RPMI7951 (cell line): ENCODE measurements at places on chromosomes 16 and 17.
A peak's percentile ranks its signal among the peaks of the same experiment; 100 is the strongest.

GRCh38 chr16:48555597-48556242 is 54.3 kb downstream of the N4BP1 start:
- no peak for DNase-seq

GRCh38 chr16:11536104-11536866 is 50.4 kb downstream of the LITAF start:
- no peak for DNase-seq

DNA sequence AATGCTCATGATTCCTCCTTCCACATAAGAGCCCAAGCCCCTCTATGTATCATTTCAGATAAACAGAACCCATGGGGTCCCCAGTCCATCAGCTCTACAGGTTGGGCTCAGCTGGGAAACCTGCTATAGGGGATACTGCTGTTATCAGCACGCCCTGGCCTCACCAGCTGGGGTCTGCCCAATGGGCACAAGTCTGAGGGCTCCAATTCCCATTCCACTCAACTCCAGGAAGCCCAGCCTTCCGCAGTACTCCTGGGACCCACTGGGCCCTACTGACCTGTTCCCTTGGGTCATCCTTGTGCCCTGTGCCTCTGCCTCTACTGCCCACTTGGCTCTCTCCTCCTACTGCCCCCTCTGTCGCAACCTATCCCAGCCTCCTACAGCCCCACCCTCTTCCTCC is 16.2 kb upstream of the XYLT2 start:
- no peak for DNase-seq

GRCh38 chr16:7074715-7075114 is 257.9 kb upstream of the RBFOX1 start:
- no peak for DNase-seq

DNA sequence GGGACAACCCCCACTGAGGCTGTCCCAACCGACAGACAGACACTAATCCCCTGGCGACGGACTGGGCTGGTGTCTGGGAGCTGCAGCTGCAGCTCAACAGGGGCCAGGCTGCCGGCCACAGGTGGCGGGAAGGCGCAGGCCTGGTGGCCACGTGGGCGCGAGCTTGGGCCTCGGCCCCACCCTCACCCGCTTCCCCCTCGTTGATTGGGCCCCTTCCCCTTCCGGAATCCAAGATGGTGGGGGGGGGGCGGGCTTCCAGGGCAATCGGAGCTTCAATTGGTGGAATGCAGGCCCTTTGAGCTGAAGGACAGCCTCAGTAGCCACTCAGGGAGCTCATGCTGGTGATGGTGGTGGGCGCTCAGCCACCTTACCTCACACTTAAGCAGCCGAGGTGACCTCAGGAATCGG is 8.7 kb upstream of the TBX4 start:
- DNase-seq, result no peak

DNA sequence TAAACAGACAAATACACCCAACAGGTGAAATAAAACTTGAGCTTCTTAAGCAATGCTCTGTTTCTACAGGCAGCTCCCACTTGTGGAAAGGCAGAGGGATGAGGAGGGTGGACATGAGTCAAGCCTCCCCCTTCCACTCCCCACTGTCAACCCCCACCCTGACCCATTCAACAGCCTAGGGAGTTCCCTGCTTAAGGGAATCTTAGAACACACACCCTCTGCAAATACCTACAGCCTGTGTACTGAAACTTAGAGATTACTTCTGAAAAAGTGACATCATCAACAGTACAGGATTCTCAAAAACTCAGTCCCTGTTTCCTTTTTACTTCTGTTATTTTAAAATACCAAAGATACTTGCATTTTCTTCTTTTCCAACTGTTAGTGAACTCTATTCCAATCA is 345.4 kb downstream of the SOX9 start:
- peak; percentile 80 for DNase-seq

- peak; percentile 92 for DNase-seq
Observed at GRCh38 chr17:30433514-30433913, 43.7 kb upstream of the GOSR1 start.

DNA sequence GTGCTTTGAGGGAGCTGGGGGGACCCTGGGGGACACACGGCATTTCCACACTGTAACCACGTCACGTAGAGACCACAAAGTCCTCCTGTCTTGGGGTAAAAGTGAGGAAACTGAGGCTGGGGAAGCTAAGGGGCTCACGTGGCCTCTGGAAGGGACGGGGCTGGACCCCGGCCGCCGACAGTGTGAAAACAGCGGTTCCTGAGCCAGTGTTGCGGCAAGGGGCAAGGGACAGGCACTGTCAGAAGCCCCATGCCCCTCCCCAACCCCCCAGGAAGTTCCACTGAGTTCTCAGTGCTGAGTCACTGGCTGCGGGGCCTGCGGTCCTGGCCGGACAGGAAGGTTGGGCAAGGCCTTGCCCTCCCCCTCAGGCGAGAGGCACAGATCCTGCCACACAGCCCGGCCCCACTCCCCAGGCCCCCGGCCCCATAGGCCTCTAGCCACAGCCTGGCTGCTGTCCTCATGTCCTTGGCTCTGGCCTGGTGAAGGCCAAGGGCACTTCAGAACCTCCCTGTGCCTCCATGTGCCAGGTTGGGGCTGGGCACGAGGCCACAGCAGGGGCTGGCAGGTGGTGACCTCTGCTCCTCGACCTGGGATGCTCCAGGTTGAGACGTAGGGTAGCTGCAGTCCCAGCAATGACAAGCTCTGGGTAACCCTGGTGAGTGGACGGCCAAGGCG is 5.0 kb upstream of the CCDC57 start:
- DNase-seq, result peak; percentile 96

GRCh38 chr16:67613808-67614207 is 31.1 kb upstream of the CARMIL2 start:
- no peak for DNase-seq

DNA sequence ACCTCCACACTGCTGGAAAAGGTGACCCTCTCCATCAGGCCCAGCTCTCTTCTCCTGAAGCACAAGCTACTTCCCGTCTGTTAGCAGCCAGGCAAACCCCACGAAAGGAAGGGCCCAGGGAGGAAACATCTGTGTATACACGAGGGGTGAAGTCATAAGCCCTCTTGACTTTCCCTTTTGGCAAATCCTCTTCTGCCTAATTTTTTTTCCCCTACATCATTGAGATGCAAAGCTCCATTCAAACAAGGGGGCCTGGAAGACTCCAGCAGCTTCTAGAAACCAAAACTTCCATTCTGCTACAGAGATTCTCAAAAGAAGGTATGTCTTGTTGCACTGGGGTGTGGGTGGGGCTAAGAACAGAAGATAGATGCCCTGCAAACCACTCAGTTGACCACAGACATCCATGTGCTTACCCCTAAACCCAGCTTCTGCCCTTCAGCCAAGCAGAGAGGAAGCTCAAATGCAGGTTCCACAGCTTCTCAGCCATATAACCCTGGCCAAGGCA is 145.6 kb upstream of the RCVRN start:
- peak; percentile 50 for DNase-seq

DNA sequence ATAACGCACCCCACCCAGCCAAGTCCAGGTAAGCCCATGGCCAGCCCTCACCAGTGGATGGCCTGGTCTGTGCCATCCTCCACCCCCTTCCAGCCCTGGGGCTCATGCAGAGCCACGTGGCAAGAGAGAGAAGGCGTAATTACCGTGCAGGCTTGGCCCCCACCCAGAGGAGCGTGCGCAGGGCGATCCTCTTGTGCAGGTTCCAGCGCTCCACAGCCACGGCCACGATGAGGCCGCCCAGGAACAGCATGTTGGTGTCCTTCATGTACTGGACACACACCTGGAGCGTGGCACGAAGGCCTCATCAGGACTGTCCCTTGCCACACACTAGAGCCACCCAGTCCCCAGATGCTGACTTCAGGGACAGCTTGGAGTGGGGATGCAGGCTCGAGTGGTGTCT is 6.7 kb downstream of the SLC13A5 start:
- DNase-seq, result no peak

DNA sequence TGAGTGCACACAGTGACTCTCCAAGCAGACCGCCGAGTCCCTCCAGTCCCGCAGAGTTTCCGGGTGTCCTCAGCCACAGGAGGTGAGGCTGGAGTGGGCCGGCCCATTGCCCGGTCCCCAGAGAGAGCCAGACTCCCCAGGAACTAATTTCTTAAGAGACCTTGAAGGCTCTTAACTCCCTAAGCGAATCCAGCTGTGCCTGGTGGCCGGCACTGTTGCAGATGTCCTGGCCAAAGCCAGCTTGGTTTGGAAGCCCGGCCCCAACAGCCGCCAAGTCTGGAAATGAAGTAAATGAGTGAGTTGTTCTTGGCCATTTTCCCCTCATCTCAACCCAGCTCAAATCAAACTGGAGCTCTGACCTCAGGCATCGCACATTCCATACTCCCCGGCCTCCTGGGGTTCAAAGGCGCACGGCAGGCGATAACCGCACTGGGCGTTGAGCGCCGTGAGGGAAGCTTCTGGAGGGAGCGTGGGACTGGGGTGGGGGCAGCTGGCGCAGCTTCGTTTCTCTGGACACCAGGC is 42.0 kb downstream of the CMIP start:
- DNase-seq, result no peak

DNA sequence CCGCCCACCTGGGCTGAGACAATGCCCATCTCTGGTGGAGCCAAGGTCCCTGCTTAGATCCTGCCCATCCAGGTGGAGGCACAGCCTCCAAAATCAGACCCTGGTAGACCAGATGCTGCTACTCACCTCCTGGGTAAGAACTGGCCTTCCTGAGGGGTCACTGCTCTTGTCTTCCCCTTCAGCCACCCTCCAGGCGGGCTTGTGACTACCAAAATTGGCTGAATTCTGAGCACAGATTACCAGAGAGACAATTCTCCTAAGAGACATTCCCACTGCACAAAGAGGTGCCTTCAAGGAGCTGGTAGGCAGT is 10.9 kb downstream of the MMP2 start:
- no peak for DNase-seq

GRCh38 chr16:79815049-79815448 is 214.5 kb upstream of the MAF start:
- no peak for DNase-seq

- no peak for DNase-seq
Observed at GRCh38 chr16:88766975-88767374, 18.0 kb downstream of the PIEZO1 start.

GRCh38 chr16:50318796-50319578 is 49.8 kb downstream of the BRD7 start:
- no peak for DNase-seq
